Activated CD8-positive, alpha-beta memory T cell treated with anti-CD3 and anti-CD28 coated beads for 1 hour (primary cell): ENCODE measurements at places on chromosomes 7 and 10.

DNA sequence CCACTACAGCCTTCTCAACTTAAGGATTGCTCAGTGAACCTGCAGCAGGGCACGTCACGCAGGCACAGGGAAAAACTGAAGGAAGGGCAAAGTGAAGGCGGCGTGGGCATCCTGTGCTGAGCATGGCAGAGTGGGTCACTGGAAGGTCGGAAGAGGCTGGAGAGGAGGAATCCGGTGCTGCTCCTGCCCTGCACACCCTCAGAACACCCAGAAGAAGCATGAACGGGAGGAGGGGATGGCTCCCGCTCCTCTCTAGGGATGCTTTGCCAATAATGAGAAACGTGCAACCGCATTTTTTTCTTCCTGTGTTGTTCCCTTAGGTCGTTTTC, 175.1 kb downstream of the TNS3 start:
- no peak for DNase-seq

GRCh38 chr7:122430710-122431109, 126.2 kb upstream of the FEZF1 start:
- DNase-seq = no peak

DNA sequence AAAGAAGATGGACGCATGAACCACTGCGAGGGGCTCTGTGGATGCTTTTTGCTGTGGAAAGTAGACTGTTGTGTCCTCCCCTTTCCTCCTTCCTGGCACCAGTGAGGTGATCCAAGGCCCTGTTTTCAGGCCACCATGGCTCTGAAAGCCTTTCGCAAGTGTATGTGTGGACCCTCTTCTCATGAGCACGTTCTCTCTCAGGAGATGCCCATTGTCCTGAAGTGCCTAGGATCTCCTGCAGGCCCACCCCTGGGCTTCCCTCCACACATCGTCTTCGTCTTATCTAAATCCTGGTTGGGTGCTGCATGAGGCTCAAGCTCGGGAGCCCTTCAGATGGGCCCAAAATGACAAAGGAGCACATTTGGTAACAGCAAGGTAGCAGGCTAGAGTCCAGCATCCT, 188.2 kb downstream of the PTPN20 start:
- no peak for DNase-seq

DNA sequence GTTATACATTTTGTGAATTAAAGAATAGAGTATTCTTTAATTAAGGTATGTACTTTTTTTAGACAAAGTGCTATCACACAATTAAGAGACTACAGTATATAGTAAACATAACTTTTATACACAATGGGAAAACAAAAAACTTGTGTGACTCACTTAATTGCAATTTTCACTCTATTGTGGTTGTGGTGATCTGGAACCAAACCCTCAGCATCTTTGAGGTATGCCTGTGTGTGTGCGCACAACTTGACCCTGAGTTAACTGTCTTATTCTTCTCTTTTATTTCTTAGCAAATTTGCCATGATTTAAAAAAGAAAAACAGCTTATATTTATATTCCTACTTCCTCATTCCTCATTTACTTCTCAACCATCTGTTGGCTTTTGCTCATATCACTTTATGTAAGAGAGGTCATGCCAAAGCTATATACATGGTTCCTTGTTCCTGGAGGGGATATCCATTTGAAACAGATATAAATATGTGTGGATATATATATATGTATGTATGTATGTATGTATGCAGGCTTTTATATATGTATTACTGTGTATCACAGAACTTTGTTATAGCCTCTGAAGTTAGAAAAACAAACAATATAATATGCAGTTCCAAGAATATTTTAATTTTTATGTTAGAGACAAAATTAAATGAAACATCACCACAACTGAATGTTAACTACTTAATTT, 259.5 kb upstream of the HGF start:
- no peak for DNase-seq

DNA sequence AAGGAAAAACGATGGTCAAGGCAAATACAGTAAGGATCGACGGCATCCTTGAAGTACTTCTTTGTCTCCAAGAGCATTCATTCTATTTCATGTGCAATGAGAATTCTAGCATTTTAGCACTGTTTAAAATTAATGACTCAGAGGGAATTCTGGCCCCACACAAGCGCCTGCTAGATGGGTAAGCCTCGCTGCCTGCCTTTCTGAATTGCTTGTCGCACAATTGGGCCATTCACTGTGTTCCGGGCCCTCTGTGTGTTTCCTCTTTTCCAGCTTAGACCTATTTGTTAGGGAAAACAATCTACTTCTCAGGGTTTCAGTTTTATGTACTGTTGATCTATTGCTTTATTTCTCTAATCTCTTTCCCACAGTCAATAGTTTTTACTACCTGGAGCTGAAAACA, 204.7 kb upstream of the ZNF32 start:
- DNase-seq = no peak

DNA sequence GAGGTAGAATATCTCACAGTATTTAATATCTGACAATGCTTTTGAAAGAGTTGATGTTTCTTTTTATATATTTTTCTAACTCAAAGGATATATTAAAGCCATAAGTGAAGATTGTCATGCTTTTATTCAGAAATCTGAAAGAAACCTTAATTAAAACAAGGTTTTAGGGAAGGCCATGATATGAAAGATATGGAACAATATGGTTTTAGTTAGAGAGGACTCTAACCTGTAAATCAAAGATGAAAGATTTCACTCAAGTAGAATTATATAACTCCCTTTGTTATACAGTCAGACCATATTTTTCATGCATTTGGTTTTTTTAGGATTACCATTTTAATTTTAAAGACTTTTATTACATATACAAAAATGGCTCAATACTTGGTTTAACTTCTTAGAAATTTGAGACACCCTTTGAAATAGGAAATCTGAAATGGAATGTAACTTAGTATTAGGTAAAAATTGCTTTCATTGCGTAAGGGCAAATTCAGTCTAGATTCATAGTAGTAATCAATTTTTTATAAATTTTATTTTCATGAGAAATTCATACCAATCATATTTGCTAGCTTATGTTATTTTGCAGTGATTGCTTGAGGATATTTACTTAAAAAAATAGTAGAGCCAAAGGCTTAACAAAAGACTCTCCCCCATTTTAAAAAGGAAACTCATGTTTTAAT, 119.8 kb downstream of the TWIST1 start:
- DNase-seq = no peak

DNA sequence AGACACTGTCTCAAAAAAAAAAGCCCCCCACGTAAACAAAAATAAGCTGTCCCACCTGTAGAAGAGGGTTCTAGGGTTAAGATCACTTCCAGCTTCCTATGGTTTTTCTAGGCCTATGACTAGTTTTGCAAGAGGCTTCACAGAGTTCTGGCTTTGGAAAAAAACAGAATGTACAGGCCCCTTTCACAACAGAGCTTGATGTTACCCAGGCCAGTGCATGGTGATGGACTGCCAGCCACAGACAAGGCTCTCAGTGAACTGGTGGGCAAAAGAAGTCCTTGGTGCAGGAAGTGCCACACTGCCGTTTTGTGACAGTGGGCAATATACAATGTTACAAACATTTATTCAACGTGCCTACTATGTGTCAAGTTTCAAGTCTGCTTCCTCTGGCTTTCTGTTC, 18.3 kb upstream of the EFCAB10 start:
- no peak for DNase-seq

GRCh38 chr7:82964150-82964882, 198.4 kb downstream of the PCLO start:
- no peak for DNase-seq

GRCh38 chr7:36280840-36281812, 108.5 kb upstream of the ANLN start:
- DNase-seq = no peak

DNA sequence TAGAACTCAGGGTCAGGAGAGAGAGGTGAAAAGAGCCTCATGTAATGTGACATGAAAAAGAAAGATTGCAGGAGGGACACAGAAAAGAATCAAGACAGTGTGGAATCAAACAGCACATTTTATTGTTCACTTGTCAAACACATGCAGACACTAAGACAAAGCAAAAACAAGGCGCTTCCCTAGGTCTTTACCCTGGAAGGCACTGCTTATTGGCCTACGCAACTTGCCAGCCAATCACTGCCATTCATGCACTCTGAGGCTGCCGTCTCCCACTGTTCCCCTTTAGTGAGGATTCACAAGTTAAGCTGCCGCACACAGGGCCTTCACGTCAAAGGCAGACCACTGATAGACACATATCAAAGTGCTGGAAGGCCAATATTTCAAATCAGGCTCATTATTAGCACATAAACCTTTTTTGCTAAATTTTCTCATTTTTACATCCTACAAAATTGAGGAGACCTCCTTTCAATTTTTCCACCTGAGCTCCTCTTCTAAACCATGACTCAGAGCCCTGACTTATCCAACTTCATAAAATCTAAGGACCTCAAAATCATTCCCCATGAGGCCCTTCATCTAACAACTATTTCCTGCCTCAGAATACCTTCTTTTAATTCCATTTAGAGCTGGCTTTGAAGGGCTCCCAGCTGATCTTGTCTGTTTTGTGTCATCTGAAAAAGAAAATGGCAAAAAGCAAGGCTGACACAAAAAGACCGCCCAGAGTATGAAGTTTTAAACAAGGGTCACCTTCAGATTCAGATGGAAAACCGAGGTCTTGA, 149.4 kb downstream of the CHCHD3 start:
- no peak for DNase-seq

DNA sequence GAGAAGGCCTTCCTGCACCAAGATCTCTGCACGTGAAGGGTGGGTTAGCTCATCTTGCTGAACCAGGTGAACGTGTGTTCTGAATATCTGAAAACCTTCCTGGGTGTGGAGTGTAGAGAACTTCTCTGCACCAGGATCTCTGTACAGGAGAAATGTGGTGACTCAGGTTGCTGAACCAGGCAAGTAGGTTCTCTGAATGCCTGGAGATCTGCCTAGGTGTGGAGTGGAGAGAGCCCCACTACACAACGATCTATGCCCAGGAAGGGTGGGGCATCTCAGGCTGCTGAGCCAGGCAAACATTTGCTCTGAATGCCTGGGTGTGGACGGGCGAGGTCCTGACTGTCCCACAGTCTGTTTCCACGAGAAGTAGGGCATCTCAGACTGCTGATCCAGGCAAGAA, 1002.3 kb upstream of the KCND2 start:
- DNase-seq = no peak

GRCh38 chr7:67620216-67620933, 623.7 kb downstream of the TYW1 start:
- no peak for DNase-seq

DNA sequence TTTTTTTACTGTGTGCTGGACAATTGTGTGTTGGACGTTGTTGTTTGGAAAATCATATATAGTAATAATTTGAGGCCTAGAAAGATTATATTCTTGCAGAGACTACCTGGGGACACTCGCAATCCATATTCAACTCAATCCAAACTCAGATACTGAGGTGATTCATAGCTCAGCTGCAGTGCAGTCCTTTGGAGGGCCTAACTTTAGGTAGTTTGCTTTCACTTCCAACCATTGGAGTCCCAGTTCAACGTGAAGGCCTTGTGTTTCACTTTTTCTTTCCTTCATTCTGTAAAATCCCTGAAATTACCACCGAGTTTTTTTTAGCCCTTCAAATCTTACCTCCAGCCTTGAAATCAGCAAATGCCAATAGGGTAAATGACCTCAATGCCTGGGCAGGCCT, 32.3 kb downstream of the ATRNL1 start:
- DNase-seq = no peak

- no peak for DNase-seq
Observed at GRCh38 chr10:56823849-56824248, 462.8 kb upstream of the ZWINT start.

DNA sequence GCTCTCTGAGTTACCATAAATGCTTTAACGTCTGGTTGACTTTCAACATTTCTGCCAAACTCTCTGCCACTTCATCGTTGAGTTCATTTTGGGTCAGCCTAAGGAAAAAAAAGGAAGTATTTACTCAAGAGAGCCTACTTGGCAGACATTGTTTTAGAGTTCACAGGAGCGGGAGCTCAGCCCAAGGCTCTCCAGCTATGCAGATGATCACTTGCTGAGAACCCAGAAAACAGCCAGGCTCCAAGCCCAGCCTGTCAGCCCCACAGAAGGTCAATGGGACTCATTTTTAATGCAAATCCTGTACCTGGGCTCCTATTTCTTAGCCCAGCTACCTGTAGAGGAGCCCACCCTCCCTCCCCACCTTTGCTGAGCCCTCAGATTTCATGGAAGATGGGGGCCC, 45.5 kb downstream of the NOD1 start:
- DNase-seq = no peak

- no peak for DNase-seq
Observed at GRCh38 chr10:13950543-13950939, 363.8 kb downstream of the PRPF18 start.

DNA sequence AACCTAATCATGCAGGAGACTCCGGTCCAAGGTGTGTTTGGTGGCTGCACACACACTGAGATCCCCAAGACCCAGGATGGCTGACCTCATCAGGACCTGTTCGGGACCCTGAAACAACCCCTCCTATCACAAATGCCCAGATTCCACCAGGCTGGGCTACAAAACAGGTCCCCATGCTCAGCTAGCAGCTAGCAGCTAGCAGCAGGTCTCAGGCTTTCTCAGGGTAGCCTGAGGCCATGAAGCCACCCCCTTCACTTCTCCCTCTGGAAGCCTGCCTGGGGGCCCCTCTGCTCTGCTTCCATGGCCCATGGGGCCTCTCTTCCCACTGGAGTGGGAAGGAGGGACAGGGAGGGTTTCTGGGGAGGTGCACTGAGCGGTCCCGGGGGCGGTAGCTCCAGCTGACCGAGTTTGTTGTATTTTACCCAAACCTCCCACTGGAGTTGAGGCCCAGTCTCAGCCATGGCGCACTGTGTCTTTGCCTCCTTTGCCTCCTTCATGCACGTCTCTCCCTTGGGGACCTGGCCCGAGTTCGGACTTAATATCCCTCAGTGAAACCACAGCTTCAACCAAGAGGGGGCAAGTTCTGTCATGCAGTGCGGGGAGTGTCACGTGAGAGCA, 95.1 kb upstream of the GPR26 start:
- DNase-seq = no peak

DNA sequence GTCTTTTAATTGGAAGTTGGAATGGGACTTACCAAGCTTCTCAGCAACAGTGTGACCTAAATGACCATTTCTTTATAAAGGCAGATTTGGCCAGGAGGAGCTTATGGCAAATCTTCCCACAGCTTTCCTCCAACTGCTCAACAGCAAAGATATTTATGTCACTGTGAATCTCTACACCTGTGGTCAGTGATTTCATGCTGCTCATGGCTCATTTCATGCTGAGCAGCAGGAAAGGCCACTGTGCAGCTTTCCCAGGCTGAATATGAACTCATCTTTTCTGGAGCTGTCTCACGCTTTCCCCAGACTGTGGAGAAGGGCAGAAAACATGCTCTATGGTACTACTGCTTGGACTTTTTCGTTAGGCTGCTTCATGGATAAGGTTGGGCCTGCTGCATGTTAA, 29.8 kb downstream of the CALCR start:
- DNase-seq = no peak
